ENCODE measurements at places on chromosomes 7 and 10.

DNA sequence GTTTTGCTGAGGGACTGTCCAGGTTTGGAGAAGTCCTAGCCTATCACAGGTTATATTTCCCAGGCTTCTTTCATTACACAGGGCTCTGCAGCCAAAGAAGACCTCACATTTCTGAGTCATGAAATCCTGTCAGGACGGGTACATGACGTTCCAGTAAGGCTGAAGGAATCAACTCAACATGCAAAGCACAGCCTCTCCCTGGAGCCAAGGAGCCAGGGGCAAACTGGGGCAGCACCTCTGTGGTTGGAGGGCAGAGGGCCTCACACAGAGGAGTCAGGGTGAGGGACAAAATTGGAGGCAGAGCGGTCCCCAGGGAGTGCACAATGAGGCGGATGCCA, 116.3 kb upstream of the GDF10 start:
- DNase-seq = no peak

DNA sequence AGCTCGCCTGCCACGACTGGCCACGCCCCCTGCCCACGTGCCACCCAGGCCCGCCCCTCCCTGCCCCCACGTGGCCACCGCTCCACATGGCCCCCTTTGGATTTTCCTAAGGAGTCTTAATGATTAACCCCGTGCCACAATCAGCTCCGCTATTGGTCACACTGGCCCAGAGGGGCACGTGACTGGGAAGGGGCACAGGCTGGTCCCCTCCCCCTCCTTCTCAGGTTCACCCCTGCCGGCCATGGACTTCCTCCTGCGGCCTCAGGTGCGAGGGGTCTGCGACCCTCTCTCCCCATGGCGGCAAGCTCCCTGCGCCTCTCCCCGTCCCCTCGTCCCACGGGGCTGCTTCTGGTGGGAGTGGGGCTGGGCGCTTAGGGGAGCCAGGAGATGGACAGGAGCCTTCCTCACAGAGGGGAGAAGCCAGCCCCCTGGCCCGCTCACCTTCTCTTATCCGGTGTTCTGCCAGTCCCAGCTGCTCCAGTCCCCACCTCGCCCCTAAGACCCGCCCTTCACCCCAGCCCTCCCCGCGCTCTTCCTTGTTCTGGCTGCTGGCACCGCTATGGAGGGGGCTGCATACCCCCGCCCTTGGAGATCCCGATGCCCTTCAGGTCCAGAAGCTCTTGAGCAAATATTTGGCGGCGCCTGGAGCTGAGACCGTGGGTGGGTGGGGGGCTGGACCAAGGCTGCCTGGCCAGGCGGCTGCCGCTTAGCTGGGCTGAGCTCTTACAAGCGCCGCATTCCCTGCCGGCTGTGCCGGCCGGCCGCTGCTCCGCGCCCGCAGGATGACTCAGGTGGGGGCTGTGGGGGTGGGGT, 3.2 kb downstream of the SLC4A2 start:
- DNase-seq = peak; percentile 67

- DNase-seq = no peak
Measured at GRCh38 chr7:73652541-73652949, 15.1 kb upstream of the VPS37D start.

DNA sequence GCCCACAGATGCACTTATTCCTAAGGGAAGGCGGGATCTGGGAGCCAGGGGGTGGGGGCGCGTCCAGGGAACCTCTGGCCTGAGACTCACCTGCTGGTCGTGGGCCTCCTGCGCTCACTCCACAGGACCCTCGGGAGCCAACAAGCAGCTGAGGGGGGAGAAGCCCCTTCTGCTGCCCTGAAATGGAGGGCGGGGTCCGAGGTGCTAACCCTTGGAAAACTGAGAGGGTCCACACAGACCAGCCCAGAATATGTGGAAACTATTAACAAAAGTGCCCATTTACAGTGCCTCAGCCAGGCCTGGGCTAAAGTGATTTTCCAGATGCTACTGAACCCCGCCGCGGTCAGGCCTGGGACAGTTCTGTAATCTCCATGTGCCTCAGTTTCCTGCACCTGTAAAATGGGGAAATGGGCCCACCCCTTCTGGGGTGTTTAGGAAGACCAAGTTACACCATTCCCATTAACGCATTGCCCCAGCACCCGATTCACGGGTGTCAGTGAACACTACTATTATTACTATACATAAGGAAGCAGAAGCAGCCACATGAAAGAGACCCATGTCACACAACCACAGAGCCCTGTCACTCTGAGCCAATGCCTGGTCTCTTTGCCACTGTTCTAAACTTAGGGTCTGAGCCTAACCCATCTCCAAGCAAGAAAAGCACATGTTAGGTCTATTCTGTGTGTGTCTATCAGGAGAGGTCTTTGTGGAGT, 630 bp upstream of the VSTM4 start:
- no peak for DNase-seq

DNA sequence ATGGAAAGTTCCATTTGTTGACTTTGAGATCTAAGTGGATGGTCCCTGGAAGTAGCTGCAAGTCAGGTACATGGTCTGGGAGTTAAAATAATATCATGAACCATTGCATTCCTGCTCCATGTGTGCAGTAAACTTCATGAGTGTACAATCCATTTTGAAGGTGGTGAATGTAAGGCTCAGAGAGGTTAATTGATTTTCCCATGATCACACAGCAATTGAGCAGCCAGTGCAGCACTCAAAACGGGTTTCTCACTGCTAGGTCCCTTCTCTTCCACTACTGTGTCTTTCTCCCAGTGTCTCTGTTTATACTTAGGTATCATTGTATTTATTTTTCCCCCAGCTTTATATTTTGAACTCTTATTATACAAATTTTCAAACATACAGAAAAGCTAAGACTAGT, 9.9 kb downstream of the ZSCAN25 start:
- DNase-seq = no peak

GRCh38 chr7:102285540-102286236, 980 bp upstream of the SH2B2 start:
- DNase-seq = no peak

- no peak for DNase-seq
Measured at GRCh38 chr7:111594602-111595001, 32.3 kb upstream of the IMMP2L start.

DNA sequence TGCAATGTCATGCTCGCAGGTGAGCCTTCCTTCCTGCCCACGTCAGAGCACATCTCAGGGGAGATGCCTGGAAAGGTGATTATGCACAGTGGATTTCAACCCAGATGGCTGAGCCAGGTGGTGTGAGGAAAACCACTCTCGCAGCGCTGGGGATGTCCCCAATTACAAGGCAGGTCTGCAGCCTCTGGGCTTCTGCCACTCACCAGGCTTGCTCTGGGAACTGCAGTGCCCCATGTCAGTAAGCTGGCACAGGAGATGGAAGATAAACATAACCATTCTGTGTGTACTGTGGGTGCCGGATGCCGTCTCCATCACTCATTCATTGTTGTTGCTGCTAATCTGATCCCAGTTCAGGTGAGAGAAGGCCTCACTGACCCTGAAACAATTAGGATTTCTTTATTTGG, 222.9 kb upstream of the PITRM1 start:
- DNase-seq = no peak

DNA sequence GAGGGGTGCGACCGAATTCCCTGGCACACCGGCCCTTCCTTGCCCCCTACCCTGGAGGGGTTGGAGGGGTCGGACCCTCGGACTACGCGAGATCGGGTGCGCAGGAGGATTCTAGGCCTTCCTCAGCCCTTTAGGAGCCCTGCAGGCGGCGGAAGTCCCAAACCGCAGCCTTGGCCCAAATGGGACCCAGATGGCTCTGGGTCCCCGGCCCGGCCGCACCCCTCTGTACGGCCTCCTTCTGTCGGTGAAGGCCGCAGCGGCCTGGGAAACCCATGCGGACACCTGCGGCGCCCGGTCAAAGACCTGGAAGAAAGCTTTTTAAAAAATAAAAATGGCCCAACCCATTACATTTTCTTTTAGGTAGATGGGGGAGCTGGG, 2.4 kb upstream of the VAX1 start:
- no peak for DNase-seq

DNA sequence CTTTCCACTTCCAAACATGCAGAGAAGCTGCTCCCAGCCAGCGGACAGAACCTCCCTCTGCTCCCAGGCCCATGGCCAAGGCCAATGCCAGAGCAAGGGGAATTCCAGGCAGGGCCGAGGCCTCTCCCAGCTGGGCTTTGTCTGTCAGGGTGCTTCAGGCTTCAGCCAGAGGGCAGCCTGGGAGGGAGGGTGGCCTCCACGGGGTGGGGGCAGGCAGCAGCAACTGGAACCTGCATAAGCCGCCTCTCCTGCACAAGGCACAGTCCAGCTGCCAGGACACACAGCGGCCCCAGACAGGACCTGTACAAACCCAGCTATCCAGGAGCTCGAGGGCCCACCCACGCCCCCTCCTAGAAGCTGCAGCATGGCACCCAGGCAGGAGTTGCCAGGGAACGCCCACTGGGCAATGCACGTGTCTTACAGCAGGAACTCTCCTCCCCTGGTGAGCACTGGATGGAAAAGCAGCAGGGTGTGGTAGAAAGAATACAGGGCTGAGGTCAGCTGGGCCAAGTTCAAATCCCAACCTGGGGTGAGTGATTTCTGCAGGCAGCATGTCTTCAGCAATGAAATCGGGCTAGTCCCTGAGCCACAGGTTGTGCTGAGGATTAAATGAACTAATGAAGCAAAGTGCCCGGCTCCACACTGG, 7.6 kb downstream of the FAM53B start:
- peak; percentile 27 for DNase-seq

DNA sequence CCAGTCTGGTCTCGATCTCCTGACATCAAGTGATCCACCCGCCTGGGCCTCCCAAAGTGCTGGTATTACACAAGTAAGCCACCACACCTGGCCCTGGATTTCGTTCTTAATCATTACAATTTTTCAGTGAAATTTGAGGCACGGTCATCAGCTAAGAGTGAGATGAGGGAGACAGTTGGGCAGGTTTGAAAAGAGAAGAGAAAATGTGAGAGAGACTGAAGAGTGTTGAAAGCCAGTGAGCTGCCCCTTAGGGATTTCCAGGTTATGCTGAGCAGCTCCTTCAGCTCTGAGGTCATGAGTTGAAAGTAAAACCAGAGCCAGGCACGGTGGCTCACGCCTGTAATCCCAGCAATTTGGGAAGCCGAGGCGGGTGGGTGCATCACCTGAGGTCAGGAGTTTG, 5.9 kb upstream of the UPF2 start:
- DNase-seq = no peak

DNA sequence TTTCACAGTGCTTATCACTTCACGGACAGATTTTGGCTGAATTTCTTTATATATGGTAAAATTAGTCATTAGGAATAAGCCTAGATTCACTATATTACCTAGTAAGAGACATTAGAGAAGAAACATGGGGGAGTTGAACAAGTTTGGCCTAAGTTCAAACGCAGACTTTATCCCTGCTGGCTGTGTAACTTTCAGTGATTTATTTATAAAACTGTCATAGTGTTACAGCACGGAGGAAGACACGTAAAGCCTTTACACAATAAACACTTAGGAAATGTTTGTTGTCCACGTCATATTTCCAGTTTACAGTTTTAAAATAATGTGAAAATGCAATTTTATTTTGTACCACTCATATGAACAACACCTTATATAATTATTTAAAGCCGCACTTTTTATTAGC, 661.5 kb downstream of the MAGI2 start:
- DNase-seq = peak; percentile 50

- peak; percentile 27 for DNase-seq
Measured at GRCh38 chr10:47403446-47404318, 19.6 kb upstream of the ZNF488 start.

DNA sequence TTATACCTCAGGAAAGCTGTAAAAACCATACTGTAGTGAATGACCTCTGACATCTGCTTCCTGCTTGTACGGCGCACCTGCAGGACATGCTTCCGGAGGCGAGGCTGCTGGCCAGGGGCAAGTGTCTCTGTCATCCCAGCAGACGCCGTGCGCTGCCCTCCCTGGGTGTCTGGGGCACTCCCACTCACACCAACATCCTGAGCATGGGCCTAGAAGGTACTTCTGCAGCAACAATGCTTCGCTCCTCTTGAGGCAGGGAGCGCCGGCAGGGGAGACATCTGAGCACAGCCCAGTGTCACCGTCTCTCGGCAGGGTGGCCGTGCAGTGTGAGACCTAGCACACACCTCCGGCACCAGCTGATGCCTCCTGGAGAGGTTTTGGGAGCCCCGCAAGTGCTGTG, 269.2 kb downstream of the MAD1L1 start:
- no peak for DNase-seq

DNA sequence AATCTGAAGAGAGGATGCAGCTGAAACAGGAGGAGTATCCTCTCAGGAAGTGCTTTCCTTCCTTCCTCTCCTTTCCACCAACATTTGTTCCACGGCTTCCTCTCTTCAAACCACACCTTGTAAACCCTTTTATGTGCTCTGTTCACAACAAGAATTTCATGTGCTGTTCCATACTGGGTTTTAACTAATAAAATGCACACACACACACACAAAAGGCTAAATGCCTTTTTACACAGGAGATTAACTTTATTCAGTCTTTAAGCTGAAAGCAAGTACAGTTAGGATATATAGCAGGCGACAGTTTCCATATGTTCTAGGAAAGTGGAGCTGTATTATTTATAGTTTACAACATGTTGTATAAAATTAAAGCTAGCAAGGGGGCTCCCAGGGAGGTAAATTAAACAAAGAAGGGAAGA, 106.7 kb downstream of the REEP3 start:
- no peak for DNase-seq

- DNase-seq = no peak
Measured at GRCh38 chr10:16195178-16195769, 241.5 kb upstream of the PTER start.

- no peak for DNase-seq
Measured at GRCh38 chr7:70668606-70669358, 463.2 kb upstream of the GALNT17 start.

DNA sequence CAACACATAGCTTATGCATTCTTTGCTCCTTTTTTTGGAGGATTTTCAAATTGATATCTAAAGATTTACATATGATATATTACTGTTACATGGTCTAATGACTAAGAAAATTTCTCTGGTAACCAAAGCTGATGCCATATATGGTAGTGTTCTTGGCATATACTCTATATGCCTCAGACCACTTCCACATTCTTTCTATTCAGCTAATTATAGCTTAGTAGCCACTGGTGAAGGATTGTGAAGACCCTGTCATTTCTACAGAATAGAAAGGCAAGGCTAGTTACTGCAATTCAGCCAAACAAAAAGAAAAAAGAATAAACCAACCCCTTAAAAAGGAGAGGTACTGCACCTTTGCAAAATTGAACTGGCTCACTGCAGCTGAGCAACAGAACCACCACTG, 3.7 kb downstream of the PURB start:
- DNase-seq = peak; percentile 91

- DNase-seq = no peak
Measured at GRCh38 chr10:44990302-44990655, 10.4 kb upstream of the ZNF22 start.

GRCh38 chr7:22051886-22052673, 106.4 kb upstream of the CDCA7L start:
- DNase-seq = peak; percentile 6

- DNase-seq = no peak
Measured at GRCh38 chr7:35722054-35722849, 27.3 kb upstream of the HERPUD2 start.
